ENCODE measurements at places on chromosomes 11 and 22.

DNA sequence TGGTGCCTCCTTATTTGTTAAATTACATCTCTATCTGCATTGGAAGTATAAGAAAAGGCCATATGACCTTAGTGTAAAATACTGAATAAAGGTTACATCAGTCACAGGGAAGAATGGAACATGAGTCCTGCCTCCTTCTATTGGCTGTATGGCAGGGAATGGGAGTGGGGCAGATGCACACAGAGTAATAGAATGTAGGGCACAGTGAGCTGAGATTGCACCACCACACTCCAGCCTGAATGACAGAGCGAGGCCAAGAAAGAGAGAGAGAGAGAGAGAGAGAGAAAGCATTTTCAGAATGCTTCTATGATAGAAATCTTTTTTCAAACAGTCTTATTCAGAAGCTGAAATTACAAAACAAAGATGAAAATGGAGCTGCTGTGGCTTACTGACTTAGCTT lies 58.8 kb downstream of the SLN start:
- DNase-seq, result no peak

GRCh38 chr11:35105319-35106079 lies 33.5 kb upstream of the CD44 start:
- no peak for DNase-seq

DNA sequence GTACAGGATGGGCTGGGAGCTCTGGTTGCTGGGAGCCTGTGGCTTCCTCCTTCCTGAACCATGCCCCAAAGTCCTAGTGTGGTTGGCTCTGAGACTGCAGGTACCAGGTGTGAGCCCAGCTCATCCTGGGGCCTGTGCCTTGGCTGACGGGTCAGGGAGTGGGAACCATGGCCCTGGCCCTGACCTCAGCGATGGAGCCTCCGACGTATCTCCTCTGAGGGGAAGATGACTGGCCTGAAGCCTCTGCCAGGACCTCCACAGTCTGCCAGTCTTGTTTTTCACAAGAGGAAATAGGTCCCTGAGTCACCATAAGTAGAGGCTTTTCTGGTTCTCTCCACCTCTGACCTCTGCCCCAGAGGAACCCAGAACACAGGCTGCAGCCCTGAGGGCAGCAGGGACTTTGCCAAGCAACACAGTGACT lies 3.4 kb downstream of the RCE1 start:
- DNase-seq, result no peak

DNA sequence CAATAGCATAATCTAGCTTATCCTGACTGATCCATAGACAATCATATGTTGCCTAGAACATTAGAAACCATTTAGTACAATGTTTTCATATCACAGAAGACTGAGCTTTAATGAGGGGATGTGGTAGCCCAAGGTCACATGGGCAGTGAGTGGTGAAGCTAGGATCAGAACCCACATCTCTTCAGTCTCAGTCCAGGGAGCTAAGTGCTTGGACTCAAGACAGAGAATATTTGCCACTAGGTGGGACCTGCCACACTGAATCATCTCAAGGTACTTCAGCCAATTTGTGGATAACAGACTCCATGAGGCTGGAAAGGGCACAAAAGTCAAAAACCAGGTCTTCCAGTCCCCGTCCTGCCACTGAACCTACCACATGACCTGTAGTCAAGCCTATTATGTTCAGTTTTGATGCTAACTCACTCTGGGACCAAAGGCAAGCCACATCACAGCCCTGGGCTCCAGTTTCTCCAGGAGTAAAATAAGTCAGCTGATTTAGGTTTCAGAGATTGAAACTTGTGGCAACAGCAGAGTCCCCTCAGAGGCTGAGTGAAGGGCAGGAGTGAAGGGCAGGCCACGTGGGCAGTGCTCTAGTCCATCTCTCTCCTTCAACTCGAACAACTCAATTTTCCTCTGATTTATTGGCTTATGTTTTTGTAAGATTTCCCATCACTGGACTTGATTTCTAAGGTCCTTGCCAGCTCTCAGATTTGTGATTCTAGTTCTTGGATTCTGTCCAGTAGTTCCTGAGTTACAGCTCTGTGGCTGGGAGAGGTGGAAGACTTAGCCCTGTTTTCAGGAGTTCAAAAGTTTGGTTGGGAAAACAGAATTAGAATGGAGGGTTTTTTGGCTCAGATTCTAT lies 84.6 kb upstream of the PHOX2A start:
- no peak for DNase-seq

- no peak for DNase-seq
Observed at GRCh38 chr11:26231252-26231661, 100.7 kb upstream of the ANO3 start.

DNA sequence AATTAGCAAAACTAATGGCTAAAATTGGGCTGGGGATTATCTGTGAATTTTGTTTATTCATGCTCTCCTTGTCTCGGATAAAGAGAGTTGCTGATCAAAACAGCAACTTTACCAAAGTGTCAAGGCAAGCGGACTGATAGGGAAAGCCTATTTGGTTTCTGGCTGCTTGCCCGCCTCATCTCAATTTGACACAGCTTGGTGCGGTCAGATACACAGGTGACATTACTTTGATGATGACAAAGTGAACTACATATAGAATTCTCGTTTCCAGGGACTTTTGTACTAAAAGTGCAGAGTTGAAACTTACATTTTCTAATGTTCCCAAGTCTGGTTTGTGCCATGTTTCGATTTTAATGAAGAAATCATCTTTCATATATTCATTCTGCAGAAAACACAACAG lies 22.8 kb downstream of the PITPNB start:
- DNase-seq, result no peak

DNA sequence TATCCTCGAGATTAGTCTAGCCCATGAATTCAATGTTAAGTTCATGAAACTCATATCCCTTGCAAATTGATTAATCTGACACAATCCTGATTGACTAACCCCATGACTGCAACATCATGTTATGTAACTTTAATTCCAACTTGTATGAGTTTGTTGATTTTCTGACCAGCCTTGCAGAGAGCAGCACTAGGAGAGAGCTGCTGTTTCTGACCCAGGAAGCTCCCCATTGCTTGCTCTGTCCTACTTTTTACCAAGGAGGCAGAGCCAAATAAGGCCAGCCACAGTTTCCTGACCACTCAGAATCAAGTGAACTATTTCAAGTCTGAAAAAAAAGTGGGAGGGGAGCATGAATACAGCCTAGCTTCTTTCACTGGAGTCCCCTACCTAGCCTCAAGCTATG lies 13.2 kb downstream of the MPZL3 start:
- no peak for DNase-seq

DNA sequence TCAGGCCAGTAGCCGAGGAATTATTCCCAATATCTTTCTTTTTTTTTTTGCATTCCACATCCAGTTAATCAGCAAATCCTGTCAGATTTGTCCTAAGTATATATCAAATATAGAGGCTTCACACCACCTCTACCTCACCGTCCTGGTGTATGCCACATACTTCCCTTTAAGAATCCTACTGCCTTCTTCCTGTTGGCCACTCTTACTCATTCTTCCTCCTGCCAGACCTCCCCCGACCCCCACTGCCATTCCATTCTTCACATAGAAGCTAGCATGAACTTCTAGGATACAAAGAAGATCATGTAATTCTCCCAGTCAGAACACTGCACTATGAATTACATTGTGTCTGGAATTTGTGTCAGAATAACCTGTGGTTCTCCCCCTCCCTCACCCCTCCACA lies 89.5 kb downstream of the TRIM44 start:
- DNase-seq, result no peak

DNA sequence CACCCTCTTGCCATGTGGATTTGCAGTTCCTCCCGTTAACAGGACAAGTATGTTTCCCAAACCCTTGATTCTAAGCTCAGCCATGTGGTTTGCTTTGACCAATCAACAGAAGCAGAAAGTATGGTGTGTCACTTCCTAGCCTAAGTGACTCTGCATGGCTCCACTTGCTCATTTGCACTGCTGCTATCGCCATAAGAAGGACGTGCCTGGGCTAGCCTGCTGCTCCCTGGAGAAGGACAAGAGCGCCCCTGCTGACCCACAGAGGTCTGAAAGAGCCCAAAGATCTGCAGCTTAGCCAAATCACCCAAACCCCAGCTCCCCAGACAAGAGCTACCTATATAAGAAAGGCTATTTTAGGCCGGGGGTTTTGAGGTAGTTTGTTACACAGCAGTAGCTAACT lies 18.0 kb downstream of the TBRG1 start:
- DNase-seq, result no peak

- DNase-seq, result no peak
Observed at GRCh38 chr22:44002997-44003396, 21.1 kb upstream of the PARVB start.

- DNase-seq, result no peak
Observed at GRCh38 chr11:126419801-126420697, 64.6 kb downstream of the ST3GAL4 start.

DNA sequence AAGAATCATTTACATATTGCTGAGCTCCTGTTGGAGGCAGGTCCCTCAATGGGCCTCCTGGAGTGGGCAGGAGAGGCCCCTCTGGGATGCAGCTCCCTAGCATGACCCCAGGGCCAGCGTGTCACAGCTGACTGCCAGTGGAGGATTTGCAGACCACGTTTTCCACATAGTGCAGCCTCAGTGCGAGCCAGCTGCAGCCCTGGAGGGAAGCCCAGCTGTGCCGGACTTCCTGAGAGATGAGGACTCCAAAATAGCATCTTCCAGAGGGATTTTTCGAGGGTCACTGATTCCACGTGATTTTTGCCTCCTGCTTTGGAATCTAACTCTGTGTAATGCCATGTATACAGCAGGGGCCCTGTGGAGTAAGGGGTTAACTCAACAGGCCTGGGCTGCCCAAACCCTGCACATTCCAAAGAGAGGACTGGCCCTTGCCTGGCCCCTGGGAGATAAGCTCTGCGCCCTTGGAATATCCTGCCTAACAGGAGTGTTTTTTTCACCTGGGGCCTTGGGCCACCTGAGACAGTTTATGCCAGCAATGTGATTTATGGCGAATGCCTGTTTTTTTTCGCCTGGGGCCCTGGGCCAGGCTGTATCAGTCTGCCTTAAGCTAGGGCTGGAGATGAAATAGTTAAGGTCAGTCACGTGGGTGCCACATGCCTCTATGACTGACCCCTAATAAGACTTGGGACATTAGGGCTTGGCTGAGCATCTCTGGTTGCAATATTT lies 47.4 kb downstream of the RPS6KA4 start:
- DNase-seq, result no peak

DNA sequence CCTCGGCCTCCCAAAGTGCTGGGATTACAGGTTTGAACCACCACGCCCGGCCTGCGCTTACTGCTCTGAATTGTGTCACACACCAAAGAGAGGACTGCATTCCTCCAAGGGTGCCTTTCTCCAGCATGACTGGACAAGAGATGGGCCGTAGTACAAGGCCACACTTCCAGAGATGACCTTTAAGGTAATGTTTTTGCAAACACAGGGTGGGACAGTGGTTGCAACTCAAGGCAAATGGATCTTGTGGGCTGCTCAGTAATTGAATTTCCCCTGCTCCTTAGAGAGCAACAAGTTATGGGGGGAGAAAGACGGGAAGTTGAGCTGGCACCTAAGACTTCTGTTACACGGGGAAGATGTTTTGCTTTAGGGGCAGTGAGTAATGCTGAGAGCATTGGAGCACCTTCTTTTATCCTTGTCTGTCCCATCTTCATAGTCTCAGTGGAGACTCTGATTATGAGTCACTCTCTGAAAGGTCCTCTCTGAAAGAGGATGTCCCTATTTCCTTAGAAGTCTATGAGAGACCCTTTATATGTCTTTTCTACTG lies 66.3 kb downstream of the C11orf91 start:
- DNase-seq, result no peak

- no peak for DNase-seq
Observed at GRCh38 chr11:8047382-8047781, 33.6 kb upstream of the TUB start.

DNA sequence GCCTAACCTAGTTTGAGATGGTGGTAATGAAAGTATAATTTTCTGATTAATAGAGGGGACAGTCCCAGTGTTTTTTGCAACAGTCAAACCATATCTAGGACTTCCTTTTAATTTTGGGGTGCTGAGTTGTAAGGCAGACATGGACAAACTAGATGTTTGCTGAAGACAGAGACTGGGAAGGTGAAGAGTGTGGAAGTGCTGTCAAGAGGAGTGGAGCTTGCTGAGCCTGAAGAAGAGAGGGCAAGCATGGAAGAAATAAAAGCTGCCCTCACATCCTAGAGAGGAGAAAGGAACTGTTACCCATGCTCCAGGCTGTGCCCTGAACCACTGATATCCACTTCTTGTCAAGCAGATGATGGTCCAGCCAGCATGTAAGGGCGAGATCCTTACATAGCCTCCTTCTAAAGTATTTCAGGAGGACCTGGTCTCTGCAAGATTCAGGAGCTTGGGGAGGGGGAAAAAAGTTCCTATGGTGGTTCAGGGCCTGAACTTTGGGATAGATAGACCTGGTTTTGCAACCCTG lies 51.4 kb downstream of the PRR5L start:
- DNase-seq, result no peak

GRCh38 chr11:33777906-33778305 lies 3.6 kb upstream of the FBXO3 start:
- DNase-seq, result no peak

- no peak for DNase-seq
Observed at GRCh38 chr22:27086080-27087044, 429.0 kb downstream of the MIAT start.

DNA sequence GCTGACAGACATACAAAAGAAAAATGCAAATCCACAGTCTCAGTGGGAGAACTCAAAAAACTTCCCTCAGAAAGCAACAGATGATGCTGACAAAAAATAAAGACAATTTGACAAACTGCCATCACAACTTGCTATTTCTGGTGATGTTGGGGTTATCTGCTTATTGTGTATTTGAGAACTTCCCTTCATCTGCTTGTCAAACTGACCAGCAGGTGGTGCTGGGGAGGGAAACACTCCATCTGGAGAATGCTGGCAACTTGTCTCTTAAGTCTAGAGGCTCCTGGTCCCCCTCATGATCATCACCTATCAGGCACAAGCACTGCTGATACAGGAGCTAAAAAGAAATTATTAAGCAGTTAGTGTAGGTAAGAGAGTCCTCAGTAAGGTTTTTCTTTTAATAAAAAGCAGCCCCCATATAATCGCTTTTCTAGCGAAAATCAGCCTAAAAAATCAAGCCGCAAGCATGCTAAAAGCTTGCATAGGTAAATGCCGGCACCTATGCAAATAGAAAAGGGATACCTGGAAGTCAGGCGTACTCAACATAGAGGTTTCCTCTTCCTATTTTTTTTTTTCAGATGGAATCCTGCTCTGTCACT lies 9.8 kb upstream of the FAM111B start:
- peak; percentile 45 for DNase-seq

DNA sequence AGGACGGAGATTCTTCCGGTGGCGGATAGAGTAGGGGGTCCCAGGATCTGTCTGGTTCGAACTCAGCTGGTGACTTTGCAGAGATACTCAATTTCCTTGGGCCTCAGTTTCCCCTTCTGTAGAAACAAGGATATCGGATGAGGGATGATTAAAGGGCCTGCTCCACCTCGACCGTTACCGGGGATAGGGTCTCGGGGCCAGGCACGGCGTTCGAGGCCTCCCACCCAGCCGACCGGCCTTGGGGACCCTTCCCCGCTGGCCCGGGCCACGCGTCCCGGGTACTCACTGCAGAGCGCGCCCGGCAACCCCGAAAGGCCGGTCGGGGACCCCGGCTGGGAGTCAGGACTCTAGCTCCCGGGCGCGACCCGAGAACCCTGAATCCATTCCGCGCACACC lies 321 bp downstream of the RHBDD3 start:
- no peak for DNase-seq
